Activated CD4-positive, alpha-beta T cell treated with anti-CD3 and anti-CD28 coated beads for 48 hours (primary cell): ENCODE measurements at places on chromosomes 5 and 9.

GRCh38 chr9:127707766-127708165, 978 bp downstream of the CFAP157 start:
- DNase-seq, result peak; percentile 47

DNA sequence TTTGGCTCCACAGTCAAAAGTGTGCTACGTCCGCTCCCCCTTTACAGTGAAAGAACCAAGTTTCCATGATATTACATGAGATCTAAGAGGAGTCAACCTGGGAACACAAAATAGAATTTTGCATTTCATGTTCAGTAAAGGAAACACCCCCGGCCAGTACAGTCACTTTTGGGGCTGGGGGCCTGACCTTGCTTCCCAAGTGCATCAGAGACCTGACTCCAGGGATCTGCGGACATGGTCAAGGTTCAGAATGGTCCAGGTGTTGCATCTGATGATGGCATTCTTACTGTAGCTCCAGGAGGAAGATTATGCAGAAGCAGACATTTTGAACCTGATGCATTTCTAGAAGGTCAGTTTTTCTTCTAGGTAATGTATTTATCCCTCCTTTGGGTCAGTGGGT, 39.8 kb downstream of the AK8 start:
- DNase-seq, result no peak

DNA sequence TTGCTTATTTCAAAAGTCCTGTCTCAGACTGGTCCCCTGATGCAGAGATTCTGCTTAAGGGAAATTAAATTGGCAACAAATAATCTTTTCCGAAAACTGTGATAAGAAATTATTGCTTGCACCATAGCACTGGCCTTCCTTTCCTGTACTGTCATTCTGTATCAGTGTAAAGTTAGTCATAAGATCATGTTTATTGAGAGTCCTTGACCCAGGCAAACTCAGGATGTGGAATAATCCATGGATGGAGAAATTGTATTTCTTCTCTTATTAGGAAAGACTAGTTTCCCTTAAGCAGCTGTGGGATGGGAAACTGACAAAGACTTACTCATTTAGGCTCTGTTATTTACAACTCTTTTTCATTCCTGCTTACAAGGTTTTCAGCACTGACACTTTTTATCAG, 83.0 kb upstream of the RANBP6 start:
- no peak for DNase-seq

- DNase-seq, result no peak
Measured at GRCh38 chr9:126232461-126232860, 94.2 kb upstream of the MVB12B start.

- DNase-seq, result no peak
Measured at GRCh38 chr9:38091310-38092199, 22.5 kb upstream of the SHB start.

DNA sequence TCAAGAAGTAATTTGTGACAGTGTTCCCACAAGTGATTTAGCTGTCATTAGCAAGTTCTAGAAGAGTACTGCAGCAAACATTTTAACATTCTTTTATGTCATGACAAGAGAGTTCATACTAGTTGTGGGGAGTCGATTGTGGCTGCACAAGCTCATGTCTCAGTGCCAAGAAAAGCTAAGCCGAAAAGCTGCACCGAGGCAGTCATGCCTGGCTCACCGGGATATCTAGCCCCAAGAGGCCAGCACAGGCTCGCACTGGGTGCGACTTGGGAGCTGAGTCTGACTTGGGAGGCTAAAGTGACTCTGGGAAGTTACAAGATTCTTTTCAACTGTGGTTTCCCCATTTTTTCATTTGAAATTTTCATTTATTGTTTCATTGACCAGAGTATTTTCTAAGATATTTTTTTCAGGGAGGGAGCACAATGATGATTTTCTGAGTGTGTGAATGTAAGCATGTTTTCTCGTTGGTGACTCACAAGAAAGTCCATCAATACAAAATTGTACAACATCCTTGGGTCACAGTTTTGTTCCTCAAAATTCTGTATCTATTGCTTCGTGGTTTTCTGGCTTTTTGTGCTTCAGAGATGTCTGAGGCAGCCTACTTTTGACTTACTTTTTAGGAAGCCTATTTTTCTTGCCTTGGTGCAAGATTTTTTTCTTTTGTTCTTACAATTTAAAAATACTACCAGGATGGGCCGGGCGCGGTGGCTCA, 18.7 kb downstream of the CAST start:
- DNase-seq, result no peak

DNA sequence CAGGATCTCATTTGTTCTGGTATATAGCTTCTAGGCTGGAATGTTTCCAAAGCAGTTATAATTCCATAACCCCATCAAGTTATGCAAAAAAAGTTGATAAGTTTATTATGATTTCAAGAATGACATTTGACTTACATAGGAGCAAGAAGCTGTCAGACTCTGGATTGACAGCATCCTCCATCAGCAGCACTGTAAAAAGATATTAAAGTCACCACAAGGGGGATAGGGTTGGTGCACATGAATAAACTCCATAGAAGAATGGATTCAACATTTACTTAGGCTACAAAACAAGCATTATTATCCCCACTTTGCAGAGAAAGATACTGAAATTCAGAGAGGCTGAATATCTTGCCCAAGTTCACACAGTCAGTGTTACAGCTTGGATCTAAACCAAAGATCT, 208.9 kb upstream of the SLC30A5 start:
- DNase-seq, result no peak

DNA sequence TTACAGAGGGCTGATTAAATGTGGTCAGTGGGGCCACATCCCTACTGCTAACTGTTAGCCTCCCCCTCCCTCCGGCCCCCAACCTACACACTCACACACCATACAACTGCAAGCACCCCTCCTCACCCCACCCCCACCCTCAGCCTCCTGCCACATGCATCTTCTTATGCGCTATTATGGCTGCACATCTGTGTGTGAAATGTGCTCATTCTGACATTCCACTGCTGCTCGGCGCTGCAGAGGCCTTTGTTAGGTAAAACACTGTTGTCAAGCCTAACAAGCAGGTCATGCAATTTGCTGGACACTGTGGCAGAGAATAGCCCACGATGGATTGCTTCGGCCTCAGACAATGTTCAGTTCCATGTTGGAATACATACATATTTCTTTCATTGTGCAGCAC, 173.6 kb downstream of the NR2F1-AS1 start:
- no peak for DNase-seq

- DNase-seq, result no peak
Measured at GRCh38 chr9:115808108-115808507, 345.5 kb upstream of the PAPPA start.

DNA sequence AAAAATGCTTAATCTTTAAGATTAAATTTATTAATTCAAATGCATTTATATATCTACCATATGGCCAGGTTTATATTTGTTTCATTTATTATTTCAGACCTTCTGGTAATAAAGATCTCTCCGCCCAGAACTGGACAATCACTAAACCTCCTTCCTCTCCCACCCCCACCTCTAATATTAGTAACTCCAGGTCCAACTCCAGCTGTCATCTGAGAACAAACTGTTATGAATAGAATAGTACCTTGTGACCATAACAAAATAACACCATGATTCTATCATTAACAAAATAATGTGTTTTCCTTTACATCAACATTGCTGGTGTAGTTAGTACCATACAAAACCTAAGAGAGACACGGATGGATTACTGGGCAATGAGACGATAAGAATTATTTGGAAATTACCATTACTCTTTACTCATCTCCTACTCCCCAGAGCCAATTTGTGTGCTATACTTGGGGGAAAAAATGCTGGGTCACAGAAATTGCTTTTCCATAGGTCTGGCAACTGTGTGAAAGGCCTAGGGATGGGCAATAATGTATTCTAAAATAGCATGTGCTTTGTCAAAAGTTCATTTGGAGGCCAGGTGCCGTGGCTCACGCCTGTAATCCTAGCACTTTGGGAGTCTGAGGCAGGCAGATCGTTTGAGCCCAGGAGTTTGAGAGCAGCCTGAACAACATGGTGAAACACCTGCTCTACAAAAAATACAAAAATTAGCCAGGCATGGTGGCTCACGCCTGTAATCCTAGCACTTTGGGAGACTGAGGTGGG, 186.1 kb downstream of the ENC1 start:
- DNase-seq, result no peak

DNA sequence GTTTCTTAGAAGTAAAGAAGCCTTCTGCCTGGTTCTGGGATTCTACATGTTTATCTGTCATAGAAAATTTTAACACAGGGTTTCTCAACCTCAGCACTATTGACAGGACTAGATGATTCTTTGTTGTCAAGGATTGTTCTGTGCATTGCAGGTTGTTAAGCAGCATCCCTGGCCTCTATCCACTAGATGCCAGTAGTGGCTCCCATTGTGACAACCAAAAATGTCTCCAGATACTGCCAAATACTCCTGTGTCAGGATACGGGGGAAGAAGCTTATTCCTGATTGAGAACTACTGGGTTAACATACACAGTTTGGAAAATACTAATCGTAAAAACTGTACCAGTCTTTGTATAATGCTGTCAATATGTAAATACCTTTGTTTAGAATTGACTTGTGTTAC, 167.1 kb downstream of the NIPBL start:
- DNase-seq, result no peak

DNA sequence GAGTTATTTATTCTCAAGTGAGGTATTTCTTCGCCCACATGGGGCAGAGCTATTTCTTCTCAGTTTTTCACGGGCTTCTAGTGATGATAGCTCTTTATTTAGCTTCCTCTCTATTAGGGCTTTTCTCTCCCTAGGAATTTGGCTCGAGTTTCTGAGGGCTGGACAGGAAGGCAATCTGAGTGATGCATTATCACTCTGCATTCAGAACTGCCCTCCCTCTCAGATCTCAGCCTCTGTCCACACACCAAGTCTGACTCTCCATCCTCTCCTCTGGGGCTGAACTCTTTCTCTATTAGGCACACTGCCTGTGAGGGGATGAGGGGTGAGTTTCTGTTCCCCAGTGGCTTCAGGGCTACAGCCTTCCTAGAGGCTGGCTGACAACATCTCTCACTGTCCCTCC, 14.9 kb upstream of the SCAMP1 start:
- no peak for DNase-seq

DNA sequence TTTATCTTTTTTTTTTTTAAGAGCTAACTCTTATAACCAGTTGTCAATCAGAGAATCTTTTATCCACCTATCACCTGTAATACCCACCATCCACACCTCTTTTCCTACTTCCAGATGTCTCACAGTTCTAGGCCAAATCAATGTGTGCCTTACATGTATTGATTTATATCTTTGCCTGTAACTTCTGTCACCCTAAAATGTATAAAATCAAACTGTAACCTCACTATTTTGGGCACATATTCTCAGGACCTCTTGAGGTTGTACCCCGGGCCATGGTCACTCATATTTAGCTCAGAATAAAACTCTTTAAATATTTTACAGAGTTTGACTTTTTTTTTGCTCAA, 404.7 kb upstream of the RORB start:
- DNase-seq, result no peak

- DNase-seq, result no peak
Measured at GRCh38 chr5:137136991-137137632, 362.0 kb downstream of the SPOCK1 start.

GRCh38 chr5:121182788-121183490, 668.7 kb upstream of the FTMT start:
- DNase-seq, result no peak

GRCh38 chr9:22237497-22238363, 208.9 kb upstream of the DMRTA1 start:
- no peak for DNase-seq

DNA sequence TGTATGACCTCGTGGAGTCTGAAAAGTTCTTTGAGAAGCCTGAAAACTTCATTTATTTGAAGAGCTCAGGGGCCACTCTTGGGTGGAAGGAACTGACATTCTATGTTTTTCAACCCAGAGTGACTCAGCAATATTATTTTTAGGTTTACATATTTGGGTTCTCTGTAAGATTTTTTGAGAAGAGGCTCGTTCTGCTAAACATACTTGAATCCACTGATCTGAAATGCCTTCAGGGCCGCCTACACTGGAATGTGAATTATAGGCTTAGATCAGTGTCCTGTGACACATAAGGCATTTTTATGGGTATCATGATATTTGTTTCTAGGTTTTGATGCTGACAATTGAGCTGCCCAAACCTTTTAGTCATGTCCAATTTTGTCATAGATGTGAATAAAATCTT, 86.2 kb downstream of the PSAT1 start:
- DNase-seq, result no peak

GRCh38 chr5:72152545-72152944, 45.3 kb downstream of the MAP1B start:
- no peak for DNase-seq

- DNase-seq, result no peak
Measured at GRCh38 chr5:130727830-130728229, 437.2 kb downstream of the HINT1 start.

DNA sequence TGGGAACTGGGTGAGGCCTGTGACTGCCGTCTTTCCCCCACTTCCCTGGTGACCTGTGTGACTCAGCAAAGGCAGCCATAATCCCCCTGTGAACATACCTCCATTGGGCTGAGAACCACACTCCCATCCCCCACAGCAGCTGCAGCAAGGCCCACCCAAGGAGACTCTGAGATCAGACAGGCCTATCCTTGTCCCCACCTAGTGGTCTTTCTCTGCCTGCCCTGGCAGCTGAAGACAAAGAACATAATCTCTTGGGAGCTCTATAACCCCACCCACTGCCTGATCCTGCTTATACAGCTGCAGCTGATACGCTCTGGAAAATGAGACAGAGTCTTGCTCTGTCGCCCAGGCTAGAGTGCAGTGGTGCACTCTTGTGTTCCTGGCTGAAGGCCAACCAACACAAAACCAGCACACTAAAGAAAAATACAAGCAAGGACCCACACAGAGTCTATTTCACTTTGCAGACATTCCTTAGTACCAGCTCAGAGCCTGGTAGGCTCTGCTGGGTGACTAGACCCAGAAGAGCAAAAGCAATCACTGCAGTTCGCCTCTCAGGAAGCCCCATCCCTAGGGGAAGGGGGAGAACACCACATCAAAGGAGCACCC, 106.7 kb downstream of the MCTP1 start:
- no peak for DNase-seq

- no peak for DNase-seq
Measured at GRCh38 chr5:67249590-67249895, 52.9 kb upstream of the CD180 start.

GRCh38 chr5:169768416-169768815, 131.3 kb downstream of the DOCK2 start:
- no peak for DNase-seq

GRCh38 chr9:136947028-136947891, 2.2 kb downstream of the C8G start:
- no peak for DNase-seq

GRCh38 chr5:93620487-93621326, 37.7 kb downstream of the NR2F1 start:
- peak; percentile 72 for DNase-seq

GRCh38 chr5:11292648-11293356, 531.8 kb upstream of the DAP start:
- DNase-seq, result no peak

DNA sequence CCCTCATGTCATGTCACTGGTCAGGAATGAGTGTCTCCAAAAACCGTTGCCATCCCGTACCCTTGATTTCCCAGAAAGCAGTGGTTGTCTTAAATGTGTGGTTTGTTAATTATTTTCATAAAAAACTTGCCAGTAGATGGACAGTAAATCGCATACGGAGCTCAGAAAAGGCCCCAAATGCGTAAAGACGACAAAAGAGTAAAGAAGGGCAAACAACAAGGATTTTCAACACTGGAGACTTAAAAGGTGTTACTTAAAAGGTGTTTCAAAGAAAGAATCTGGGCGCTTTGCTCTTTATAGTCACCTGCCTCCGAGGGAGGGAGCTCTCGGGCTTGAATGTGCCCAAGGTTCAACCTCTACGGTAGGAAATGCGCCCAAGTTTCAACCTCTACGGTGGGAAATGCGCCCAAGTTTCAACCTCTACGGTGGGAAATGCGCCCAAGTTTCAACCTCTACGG, 734 bp downstream of the KIF27 start:
- no peak for DNase-seq

- DNase-seq, result no peak
Measured at GRCh38 chr9:135885100-135885853, 22.1 kb downstream of the CAMSAP1 start.
